HCT116 (cell line): ENCODE measurements at places on chromosomes 7 and 10.

- DNase-seq, result no peak
Observed at GRCh38 chr10:19611775-19612174, 204.5 kb upstream of the PLXDC2 start.

DNA sequence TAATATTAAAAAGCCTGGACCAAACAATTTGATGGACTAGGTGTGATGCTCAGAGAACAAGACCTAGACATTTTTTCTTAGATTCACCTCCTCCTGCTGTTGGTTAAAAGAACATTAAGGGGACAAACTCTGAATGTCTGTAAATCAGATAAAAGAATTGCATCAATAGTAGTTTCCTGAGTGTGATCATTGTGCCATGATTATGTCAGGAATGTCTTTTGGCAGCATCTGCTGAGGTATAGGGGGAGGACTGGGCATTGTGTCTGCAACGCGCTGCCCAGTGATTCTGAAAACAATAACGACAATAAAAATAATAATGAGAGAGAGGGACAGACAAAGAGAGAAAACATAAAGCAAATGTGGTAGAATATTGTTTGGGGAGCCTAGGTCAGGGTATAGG is 6.9 kb downstream of the C7orf57 start:
- DNase-seq, result no peak

- no peak for DNase-seq
Observed at GRCh38 chr7:41925946-41926345, 223.1 kb upstream of the INHBA start.

- DNase-seq, result peak; percentile 59
Observed at GRCh38 chr7:98836811-98837629, 32.8 kb downstream of the TMEM130 start.
